WERI-Rb-1 (cell line): ENCODE measurements at places on chromosomes 5 and 9.
A peak's percentile ranks its signal among the peaks of the same experiment; 100 is the strongest.

GRCh38 chr9:19473605-19474004 lies 64.8 kb downstream of the ACER2 start:
- DNase-seq: no peak

DNA sequence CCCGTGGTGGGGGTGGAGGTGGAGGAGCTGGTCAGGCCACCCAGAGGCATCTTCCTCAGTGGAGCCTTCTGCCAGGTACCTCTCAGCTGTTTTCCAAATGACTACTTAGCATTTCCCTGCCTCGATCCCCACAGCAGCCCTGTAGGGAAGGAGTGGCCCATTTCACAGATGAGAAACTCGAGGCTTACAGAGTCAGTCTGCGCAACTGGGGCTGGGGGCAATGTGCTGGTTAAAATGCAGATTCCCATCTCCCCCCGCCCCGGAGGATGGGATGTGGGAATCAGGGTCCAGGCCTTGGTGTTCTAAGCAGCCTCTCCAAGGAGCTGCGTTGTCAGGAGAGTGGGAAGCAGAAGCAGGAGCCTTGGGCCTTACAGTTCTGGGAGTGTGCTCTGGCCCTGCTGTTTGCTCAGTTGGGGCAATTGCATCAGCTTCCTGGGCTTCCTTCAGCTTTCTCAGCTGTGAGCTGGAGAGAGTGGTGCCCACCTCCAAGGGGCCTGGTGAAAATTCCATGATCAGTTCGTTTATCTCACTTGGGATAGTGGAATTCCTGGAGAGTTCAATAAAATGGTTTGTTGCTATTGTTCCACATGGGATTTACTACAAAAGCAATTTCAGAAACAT lies 19.4 kb downstream of the ERGIC1 start:
- DNase-seq: no peak

GRCh38 chr9:124332361-124333202 lies 74.8 kb downstream of the NEK6 start:
- DNase-seq: no peak

DNA sequence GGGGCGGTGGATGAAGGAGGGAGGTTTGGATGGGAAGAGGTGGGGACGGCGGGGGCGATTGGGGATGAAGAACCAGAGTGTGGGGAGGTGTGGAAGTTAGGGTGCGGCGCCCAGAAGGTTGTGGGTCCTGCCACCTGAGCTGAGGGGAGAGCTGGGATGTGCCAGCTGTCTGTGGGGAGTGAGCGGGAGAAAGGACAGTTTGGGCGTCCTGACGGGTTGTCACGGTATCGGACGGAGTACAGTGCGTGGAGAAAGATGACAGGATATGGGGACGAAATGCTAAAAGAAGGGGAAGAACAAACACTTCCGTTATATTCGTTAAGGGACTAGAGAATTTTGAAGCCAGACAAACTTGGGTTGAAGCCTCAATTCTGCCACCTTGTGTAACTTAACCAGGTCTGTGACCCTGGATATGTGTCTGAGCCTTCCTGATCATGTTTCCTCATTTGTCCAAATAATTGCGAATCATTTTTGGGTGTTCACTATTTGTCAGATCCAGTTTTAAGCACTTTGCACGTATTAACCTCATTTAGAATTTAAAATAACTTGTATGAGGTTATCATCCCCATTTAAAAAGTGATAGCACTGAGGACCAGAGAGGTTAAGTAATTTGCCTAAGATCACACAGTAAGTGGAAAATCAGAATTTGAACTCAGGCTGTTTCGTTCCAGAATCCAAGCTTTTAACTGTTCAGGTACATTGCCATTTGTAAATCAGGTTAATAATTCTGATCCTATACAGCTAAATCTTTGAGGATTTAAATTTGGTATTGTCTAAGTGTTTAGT lies 689 bp downstream of the CNTRL start:
- no peak for DNase-seq

DNA sequence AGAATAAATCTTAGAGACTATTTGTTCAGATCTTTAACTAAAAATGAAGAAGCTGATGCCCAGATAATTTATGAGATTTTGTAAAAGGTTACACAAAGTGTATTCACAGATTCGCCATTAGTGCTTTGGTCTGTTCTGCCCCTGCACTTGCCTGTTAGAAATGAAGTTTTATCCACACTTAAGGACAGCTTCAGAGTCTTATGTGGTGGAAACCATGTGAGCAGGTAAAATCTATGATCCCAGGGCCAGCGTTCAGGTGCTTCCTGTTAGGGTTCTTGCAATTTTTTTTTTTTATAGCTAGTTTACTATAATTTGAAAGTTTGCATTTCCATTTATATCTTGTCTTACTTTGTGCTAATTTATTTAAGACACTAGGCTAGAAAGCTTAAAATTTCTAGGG lies 561.6 kb downstream of the PRR16 start:
- no peak for DNase-seq

DNA sequence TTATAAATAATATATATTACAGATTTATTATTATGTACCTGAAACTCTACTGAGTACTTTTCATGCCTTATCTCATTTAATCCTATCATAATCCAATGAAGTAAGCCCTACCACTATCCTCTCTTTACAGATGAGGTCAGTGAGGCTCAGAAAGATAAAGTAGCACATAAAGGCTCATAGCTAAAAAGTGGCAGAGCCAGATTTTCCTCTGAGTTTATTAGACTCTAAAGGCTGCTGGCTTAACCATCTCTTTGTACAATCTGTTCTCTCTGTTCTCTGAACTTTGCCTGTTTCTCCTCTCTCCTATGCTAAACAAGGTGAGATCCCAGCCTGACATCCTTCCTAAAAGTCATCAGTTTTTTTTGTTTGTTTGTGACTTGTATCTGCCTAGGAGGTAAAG lies 311.2 kb downstream of the KCTD16 start:
- no peak for DNase-seq

GRCh38 chr9:115403753-115404152 lies 285.8 kb upstream of the TNC start:
- no peak for DNase-seq

- DNase-seq: peak; percentile 63
Observed at GRCh38 chr5:163695830-163696578, 190.6 kb downstream of the MAT2B start.

DNA sequence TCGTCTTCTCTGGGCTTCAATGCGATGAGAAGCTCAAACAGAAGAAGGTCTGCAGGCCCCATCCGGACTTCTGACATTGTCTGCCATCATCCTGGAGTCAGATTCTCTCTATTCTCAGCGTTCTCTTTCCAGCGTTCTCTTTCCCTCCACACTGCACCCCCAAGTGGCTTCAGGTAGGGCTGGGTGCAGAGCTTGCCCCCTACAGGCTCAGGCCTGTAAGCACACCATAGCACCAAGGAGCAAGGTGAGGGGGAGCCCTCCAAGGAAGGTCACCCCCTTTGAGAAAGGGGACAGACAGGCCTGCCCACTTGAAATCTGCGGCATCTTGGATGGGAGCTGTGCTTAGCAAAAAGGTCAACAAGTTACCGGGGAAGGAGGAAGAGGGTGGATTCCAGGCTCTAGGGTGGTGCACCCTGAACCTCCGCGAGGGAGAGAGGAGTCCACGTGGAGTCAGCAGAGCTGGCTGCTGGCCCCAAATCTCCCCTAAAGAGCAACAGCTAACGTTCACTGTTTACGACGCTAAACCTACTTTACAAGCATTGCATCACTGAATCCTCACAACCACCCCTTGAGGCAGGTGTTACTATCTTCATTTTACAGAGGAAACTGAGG lies 27.5 kb downstream of the GPX3 start:
- DNase-seq: peak; percentile 33

DNA sequence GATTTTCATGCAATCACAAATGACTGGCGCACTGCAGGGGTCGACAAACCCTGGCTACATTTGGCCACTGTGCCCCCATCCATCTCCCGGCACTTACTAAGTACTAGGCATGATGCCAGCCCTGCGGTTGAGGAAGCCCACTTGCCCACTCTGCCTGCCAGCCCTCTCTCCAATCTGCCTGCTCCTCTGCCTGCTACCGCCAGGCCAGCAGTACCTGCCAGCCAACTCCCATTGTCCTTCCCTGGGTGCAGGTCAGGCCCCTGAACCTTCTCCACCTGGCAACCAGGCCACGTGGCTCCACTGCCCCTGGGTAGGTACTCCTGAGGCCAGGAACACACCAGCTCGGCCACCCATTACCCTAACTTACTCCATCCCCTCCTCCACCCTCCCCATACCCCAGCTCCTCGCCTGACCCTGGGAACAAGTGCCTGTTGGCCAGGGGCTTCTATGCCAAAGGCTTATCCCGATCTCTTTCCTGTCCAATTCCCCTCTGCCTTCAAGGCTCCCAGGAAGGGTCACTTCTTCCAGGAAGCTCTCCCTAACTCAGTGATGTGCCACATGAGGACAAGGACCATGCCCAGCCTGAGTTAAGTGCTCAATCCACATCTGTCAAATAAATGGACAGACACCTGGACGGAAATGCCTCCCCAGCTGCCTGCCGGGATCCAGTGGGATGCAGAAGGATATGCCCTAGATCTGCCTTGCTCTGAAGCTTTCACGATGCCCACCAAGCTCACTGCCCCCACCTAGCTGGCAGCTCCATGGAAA lies 6.6 kb downstream of the EEIG1 start:
- no peak for DNase-seq

DNA sequence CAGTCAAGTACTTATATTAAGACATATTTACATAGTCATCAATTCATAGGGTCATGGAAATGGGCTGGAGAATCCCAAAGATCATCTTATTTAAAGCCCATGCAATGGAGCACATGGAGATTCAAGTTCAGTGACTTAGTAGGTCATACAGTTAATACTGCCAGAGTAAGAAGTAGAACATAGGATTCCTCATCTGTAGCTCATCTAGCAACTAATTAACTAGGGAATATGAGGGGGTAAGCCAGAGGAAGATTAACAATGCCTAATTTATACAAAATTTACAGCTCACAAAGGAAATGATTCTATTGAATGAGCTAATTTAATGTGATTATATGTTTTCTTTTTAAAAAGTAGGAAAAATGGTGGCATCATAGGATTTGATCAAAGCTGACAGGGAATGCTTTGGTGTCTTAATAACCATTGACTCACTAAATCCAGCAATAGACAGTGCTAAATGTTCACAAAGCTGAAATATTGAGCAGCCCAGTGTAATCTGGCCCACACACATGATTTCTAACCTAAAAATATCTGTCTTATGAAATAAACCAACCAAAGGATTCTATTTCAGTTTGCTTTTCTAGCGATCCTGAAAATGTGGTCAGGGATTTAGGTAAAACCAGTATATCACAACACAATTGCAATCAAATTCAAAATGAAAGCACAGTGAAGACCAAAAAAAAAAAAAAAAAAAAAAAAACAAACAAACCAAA lies 53.3 kb downstream of the PRDM6 start:
- no peak for DNase-seq

DNA sequence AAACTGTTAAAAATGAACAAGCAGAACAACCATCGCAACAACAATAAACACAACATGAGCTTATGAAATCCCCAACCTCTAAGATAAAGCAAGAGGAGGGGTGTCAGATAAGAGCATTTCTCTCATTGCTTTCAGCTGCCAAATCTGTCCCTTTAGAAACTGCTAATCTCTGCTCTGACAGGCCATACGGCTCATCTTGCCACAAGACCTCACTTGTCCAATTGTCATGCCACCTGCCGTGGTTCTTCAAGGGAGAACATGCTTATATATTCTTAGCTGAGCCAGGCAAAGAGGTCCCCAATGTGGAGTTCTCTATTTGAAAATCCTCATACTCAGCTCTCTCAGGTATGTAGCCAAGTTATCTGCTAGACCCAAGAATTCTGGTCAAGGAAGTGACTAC lies 405.0 kb upstream of the TNC start:
- peak; percentile 82 for DNase-seq
